ENCODE measurements at places on chromosomes 12 and 14.

DNA sequence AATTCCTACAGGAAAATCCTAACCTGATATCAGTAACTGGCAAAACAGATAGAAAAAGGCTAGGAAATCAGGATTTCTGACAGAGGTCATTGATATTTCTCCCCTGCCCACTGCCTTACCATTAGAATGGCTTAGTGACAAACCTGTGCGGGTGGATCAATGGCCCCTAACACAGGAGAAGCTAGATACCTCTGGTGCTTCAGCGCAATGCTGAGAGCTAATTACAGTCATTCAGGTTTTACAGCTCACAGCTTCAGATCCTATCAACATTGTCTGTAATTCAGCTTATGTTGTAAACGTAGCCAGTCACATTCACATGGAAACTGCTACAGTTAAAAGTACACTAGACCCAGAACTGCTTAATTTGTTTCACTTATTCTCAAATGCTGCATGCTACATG lies 17.4 kb upstream of the SLC10A1 start:
- no peak for DNase-seq

DNA sequence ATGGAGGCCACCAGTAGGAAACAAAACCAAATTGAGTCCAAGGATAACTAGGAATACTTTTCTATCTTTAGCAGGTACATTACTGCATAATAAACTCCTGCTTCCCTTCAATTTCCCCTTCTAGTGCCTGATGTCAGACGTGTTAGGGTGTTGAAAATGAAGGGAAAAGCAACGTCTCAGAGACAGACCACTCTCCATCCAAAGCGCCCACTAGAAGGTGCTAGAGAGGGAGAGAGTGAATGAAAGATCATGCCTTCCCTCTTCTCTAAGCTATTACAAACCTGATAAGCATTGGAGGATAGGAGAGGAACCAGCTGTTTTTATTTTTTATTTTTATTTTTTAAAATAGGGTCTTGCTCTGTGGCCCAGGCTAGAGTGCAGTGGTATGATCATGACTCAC lies 64.1 kb downstream of the ZNF641 start:
- peak; percentile 9 for DNase-seq

- DNase-seq, result no peak
Measured at GRCh38 chr14:62053188-62053587, 291.0 kb downstream of the SNAPC1 start.

DNA sequence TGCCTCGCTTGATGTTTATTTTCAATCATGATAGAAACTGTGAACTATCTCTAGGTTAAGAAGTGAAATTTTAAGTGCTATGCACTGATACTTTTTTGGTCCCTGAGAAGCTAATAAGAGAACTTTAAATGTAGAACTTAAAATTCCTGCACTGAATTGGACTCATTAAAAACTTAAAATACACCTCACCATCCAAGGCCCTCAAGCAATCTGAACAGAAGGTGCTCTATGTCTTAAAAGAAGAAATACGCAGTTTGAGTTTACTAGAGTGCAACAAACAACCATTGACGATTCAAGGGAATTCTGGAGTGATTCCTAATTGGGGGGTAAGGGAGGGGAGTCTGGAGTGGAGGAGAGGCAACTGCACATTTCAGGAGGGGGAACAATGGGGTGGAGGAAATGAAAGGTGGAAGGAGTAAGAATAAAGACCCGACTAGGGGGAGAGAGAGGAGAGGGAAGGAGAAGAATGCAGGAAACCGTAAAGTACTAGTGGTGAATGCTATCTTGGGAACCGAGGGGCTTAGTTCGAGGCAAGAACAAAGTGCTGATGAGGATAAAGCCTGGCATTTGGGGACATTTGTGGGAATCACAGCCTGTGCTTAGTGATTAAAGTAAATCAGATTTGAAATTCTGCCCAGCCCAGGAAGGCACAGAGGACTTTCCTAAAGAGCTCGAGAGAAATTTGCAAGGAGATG lies 389.7 kb downstream of the AACS start:
- no peak for DNase-seq
